HS-27A (cell line): ENCODE measurements at places on chromosomes 13 and 19.

DNA sequence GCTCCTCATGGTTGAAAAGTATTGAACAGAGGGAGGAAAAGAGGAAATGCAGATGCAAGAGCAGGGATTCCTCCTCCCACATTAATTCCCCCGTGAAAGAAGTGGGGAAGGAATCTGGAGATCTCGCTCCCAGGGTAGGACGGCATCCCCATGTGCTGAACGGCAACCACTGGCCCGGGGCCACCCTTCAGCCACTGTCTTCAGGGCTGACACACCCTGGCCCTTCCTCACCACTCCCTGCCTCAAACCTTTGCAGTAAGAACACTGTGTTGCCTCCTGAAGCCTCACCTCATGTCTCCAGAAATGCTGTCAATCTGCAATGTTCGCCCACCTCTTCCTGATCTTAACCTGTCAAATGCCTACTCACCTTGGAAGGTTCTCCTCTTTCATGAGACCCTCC lies 10.9 kb upstream of the DOCK9 start:
- no peak for DNase-seq

GRCh38 chr13:70203661-70204229 lies 95.5 kb upstream of the KLHL1 start:
- DNase-seq: no peak

DNA sequence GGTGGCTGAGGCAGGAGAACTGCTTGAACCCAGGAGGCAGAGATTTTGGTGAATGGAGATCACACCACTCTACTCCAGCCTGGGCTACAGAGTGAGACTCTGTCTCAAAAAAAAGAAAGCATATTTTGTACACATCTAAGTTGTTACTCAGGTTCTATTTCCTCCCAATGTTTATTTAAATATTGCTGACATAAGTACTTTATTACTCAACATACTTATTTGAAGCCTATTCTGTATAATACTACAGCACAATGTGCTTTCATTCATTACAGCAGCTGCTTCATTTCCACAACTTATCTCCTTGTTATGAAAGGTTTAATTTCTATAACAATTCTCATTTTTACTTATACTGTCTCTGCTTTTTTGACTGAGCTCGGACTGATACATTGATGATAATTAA lies 495.7 kb downstream of the SLITRK1 start:
- DNase-seq: no peak

GRCh38 chr13:50016444-50016843 lies 1.2 kb downstream of the KCNRG start:
- no peak for DNase-seq

DNA sequence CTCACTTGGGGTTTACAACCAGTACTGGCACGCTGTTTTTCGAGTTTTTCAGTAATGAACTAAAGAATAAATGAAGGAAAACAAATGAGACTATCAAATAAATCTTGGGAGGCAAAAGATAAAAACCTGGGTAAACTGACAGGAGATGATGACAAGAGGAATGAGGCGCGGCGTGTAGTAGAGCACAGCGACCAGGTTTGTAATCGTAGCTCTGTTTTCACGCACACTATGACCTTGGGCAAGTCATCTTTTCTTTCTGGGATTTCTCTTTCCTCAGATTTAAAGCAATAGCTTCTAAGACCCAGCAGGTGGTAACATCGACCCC lies 419 bp downstream of the MRPS31 start:
- no peak for DNase-seq
